ENCODE measurements at places on chromosomes 2 and 18. TPM values are rescaled to one million over a fixed set of nuclear protein-coding genes. Genes with fewer than 3 reads are reported as not detected.

The SLC20A1 gene
- total RNA-seq, result 73.5 TPM

The TTR gene
- total RNA-seq, result not detected

The C2orf81 gene
- 0.49 TPM for total RNA-seq

The NYAP2 gene
- not detected for total RNA-seq

The MAP3K19 gene
- not detected for total RNA-seq

The SCG2 gene
- 2.3 TPM for total RNA-seq

The GPR39 gene
- total RNA-seq, result 0.90 TPM

The FBXO36 gene
- total RNA-seq, result 1.8 TPM

The FZD7 gene
- 3.2 TPM for total RNA-seq

Data from cardiac atrium fibroblast (primary cell).